ENCODE measurements at places on chromosomes 7 and 10. TPM values are rescaled to one million over a fixed set of nuclear protein-coding genes. Genes with fewer than 3 reads are reported as not detected.

DNA sequence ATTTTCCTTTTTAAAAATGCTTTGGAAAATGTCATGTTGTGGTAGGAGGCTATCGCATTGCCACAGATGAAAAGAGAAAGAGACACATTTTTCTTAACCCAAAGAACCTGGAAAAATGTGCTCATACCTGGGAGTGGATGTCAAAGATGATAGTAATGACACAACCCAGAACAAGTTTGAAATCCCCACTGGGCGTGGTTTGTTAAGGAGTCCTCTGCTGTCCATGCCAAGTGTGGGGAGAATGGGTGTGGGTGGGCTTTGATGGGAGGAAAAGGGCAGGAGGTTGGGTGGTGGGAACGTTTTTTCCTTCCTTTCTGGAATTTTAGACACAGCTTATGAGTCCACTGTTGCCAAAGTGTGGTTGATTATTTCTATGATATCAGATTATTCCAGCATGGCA, 10.9 kb downstream of the OPTN start:
- H3K4me3 ChIP-seq: no peak overlapping the region
- peak overlapping the region; percentile 2 for H3K27ac ChIP-seq
- no peaks in the 10 kb centered on the region for H3K27me3 ChIP-seq
- H3K4me1 ChIP-seq: peaks cover 40% of the 10 kb centered on the region

DNA sequence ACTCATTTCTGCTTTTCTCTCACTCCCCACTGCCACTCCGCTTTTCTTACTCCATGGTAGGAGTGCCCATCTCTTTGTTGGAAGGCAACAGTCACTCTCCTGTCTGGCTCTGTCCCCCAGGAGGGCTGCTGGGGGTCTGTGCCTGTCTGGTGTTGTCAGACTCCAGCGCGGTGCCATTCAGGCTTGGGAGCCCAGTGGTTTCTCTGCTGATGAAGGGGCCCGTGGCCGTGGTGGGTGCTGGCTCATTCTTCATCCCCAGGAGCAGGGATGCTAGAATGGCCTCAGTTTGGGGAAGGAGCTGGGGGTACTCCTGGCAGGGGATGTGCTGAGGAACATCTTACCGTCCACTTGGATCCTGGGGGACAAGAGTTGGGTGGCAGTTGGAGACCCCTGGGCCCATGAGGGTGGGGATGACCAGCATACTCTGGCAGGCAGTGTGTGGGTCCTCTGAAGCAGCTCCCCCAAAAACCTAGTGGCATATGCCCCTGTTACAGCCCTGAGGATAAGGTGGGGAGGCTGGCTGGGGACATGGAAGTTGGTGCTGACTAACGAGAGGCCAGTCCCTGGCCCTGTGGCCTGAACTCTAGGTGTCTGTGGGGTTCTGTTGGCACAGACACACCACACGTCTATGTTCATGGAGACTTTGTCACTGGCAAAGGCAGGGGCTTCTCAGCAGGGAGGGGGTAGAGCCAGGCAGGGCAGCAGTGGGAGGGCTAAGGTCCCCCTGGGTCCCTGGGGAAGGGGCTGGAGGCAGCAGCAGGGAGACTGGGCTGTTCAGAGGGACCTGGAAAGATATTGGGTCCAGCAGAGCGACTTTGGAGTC, 102.8 kb upstream of the RET start:
- H3K4me1 ChIP-seq: no peaks in the 10 kb centered on the region
- no peak for DNase-seq
- H3K27ac ChIP-seq: no peak overlapping the region
- H3K36me3 ChIP-seq: no peaks in the 10 kb centered on the region
- no peak overlapping the region for H3K4me3 ChIP-seq

DNA sequence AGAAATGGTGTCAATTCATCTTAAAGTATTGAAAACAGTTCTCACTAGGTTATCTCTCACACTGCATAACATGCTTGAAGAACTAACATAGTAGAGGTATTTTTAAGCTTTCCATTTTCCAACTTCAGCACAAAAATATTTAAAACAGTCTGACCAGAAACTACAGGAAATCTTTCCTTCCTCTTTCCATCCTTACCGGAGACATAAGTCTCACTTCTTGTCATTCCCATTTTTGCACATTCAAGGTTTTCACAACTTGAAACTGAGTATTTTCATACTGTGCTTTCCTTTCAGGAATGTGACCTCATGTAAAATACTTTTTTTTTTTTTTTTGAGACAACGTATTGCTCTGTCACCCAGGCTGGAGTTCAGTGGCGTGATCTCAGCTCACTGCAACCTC, 45.2 kb downstream of the ARHGAP12 start:
- peaks cover 10% of the 10 kb centered on the region for H3K4me1 ChIP-seq
- DNase-seq: no peak
- no peaks in the 10 kb centered on the region for H3K27me3 ChIP-seq
- no peak overlapping the region for H3K4me3 ChIP-seq
- peaks cover 5% of the 10 kb centered on the region for H3K36me3 ChIP-seq

GRCh38 chr7:29637374-29637773, 73.7 kb downstream of the PRR15 start:
- no peak for DNase-seq
- no peaks in the 10 kb centered on the region for H3K27me3 ChIP-seq
- H3K4me1 ChIP-seq: no peaks in the 10 kb centered on the region
- no peaks in the 10 kb centered on the region for H3K36me3 ChIP-seq
- no peak overlapping the region for H3K4me3 ChIP-seq

GRCh38 chr10:49298983-49299815, at the start of gene C10orf71:
C10orf71 (plus strand) TSS chr10:49299170; CDS start chr10:49322546, 23,376 bp downstream.
- H3K4me1 ChIP-seq: no peaks in the 10 kb centered on the region
- no peak for DNase-seq
- peaks cover 3% of the 10 kb centered on the region for H3K27me3 ChIP-seq
- H3K4me3 ChIP-seq: no peak within 1 kb of the TSS
- H3K27ac ChIP-seq: no peak within 1 kb of the TSS

DNA sequence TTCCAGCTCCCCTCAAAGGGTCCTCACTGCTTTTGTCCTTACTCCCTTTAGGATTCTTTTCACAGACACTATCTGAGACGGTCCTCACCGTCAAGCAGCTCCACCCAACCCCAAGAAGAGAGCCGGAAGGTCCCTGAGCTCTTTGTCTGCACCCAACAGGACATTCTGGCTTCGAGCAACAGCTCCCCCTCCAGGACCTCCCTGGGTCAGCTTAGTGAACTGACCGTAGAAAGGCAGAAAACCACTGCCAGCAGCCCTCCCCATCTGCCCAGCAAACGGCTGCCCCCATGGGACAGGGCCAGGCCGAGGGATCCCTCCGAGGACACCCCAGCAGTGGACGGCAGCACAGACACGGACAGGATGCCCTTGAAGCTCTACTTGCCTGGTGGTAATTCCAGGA, 19.9 kb downstream of the MINDY4 start:
- H3K4me3 ChIP-seq: no peak overlapping the region
- no peak overlapping the region for H3K27ac ChIP-seq
- no peaks in the 10 kb centered on the region for H3K27me3 ChIP-seq
- H3K36me3 ChIP-seq: no peaks in the 10 kb centered on the region
- DNase-seq: no peak

GRCh38 chr7:107838816-107839565, 36.0 kb upstream of the SLC26A3 start:
- no peaks in the 10 kb centered on the region for H3K27me3 ChIP-seq
- H3K4me3 ChIP-seq: no peak overlapping the region
- H3K4me1 ChIP-seq: no peaks in the 10 kb centered on the region

GRCh38 chr7:22333680-22334141, 23.2 kb downstream of the RAPGEF5 start:
- H3K4me1 ChIP-seq: no peaks in the 10 kb centered on the region
- peaks cover 5% of the 10 kb centered on the region for H3K27me3 ChIP-seq
- DNase-seq: no peak
- no peak overlapping the region for H3K4me3 ChIP-seq

- H3K4me3 ChIP-seq: no peak overlapping the region
- H3K36me3 ChIP-seq: no peaks in the 10 kb centered on the region
- no peak for DNase-seq
- no peaks in the 10 kb centered on the region for H3K4me1 ChIP-seq
- no peaks in the 10 kb centered on the region for H3K27me3 ChIP-seq
- no peak overlapping the region for H3K27ac ChIP-seq
Measured at GRCh38 chr7:101678658-101679057, 49.6 kb upstream of the MYL10 start.

DNA sequence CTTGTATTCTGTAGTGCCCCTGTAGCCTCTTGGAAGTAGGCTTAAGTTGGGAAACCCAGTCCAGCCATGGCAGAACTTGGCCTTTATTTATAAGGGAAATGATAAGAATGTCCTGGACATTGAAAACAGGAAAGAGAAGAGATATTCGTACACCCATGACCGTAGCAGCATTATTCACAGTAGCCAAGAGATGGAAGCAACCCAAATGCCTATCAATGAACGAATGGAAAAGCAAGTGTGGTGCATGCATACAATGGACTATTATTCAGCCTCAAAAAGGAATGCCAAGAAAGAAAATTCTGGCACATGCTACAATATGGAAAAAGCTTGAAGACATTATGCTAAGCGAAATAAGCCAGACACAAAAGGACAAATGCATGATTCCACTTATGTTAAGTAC, 315.3 kb downstream of the CXCL12 start:
- no peak overlapping the region for H3K27ac ChIP-seq
- no peaks in the 10 kb centered on the region for H3K4me1 ChIP-seq
- no peak for DNase-seq
- H3K36me3 ChIP-seq: no peaks in the 10 kb centered on the region
- H3K4me3 ChIP-seq: no peak overlapping the region

GRCh38 chr10:120732643-120733313, 118.4 kb upstream of the WDR11 start:
- no peak overlapping the region for H3K27ac ChIP-seq
- H3K27me3 ChIP-seq: peaks cover 20% of the 10 kb centered on the region
- H3K4me3 ChIP-seq: no peak overlapping the region

DNA sequence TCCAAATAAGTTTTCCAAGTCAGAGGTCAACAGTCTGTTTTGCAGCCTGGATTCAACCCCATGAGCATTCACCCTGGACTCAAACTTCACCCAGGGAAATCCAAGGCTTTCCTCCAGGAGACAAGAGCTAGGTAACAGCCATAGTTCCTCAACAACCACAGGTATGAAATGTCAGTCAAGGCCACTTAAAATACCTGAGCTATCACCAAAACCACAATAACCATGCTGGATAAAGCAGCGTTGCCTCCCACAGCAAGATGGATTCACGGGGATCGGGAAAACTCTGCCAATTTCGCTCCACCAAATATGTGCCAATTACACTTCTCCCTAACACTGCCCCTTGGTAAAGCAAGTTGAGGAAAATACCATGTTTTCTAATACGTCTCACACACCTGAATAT, 444.1 kb upstream of the KLF6 start:
- H3K27me3 ChIP-seq: no peaks in the 10 kb centered on the region
- no peak for DNase-seq
- H3K4me3 ChIP-seq: no peak overlapping the region
- no peak overlapping the region for H3K27ac ChIP-seq
- peaks cover 5% of the 10 kb centered on the region for H3K4me1 ChIP-seq

DNA sequence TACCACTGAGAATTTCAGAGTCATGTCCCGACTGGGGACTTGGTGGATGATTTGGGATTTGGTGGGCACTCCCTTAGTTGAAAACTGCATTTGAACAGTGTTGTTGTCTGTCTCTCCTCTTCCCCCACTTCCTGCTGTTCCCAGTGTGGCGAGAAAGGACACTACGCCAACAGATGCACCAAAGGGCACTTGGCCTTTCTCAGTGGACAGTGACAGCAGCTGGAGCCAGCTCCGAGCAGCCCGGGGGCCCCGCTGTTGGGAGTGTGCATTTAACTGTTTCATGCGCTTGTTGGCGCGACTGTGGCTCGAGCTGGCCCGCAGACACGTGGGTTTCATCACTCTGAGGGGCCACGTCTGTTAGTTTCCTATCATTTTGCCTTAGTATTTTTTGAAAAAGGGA, 9.7 kb downstream of the ATP5MF start:
- no peak for DNase-seq
- H3K27me3 ChIP-seq: no peaks in the 10 kb centered on the region
- no peak overlapping the region for H3K27ac ChIP-seq
- H3K4me1 ChIP-seq: peaks cover 15% of the 10 kb centered on the region

- no peak overlapping the region for H3K4me3 ChIP-seq
- peaks cover 4% of the 10 kb centered on the region for H3K27me3 ChIP-seq
- H3K27ac ChIP-seq: no peak overlapping the region
- H3K36me3 ChIP-seq: no peaks in the 10 kb centered on the region
Measured at GRCh38 chr7:20401861-20402746, 71.4 kb downstream of the ITGB8 start.

MGMT gene
- total RNA-seq: 20.9 TPM

LRRC18 gene
- not detected for total RNA-seq

SFRP5 gene
- total RNA-seq: 0.22 TPM

TPK1 gene
- total RNA-seq: 16.7 TPM

HMX2 gene
- total RNA-seq: 0.12 TPM

CROT gene
- total RNA-seq: 7.0 TPM

AKR1C4 gene
- total RNA-seq: not detected

RASA4B gene
- total RNA-seq: 23.6 TPM

TRIL gene
- not detected for total RNA-seq

GNG11 gene
- total RNA-seq: not detected

GCC1 gene
- total RNA-seq: 16.9 TPM

ADIRF gene
- total RNA-seq: not detected

WNT8B gene
- total RNA-seq: not detected

All from activated naive CD8-positive, alpha-beta T cell treated with anti-CD3 and anti-CD28 coated beads for 36 hours (primary cell).